Stimulated activated naive CD4-positive, alpha-beta T cell treated with Interleukin-2 at 50 U/mL for 16 hours (primary cell): ENCODE measurements at places on chromosomes 4 and X.

- no peak for DNase-seq
These were observed 285.0 kb upstream of the AADAT start for GRCh38 chr4:170374770-170375169.

- DNase-seq = no peak
These were observed 623.8 kb upstream of the HTR2C start for GRCh38 chrX:113959912-113960626.

- no peak for DNase-seq
These were observed 525.9 kb upstream of the ZFP42 start for GRCh38 chr4:187469627-187470026.

DNA sequence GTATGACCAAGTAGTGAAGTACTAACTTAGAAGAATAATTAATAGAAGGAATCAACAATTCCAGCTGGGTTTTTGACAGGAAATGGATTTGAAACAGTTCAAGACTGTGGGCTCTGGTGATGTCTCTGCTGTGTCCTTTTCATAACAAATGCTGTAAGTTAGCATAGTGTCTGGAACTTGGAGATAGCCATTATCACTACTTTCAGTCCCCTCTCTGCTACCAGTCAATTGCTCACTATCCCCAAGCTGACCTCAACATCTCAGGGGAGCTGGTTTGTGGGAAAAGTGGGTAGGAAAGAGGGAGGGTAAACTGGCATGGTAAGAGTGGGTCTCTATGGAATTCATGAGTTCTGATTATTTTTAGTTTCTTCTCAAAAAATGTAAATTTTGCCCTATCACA, 231.4 kb upstream of the MID1 start:
- no peak for DNase-seq

DNA sequence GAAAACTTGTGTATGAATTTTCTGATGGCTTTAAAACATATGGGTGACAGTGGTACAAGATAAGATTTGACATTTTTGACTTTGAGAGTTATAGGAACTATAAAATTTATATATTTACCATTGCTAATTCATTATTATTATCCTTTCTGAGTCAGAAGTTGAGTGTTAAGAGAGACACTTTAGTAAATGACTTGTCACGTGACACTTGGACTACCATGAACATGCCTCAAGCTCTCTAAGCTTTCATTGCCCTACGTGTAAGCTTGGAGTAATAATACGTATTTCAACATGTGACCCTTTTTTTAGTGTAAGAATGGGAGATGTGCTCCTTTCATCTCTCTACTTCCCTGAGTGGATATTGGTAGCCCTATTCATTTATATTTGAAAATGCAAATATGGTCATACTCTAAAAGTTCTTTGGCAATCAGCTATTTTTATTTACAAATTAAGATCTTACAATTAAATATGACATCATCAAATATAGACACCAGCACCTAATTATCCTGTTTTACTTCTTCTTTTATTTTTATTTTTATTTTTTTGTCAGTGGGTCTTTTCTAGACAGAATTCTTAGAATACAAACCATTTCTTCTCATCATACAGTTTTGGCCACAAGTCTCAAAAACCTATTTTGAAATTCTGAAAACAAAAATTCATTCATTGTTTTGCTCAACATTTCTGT, 837.0 kb downstream of the PDHA2 start:
- no peak for DNase-seq

- no peak for DNase-seq
These were observed 94.6 kb downstream of the SORBS2 start for GRCh38 chr4:185717377-185717741.
